ENCODE measurements at places on chromosomes 6 and 20.

GRCh38 chr6:33979750-33980149 is 166.1 kb downstream of the GRM4 start:
- DNase-seq, result no peak

- DNase-seq, result no peak
Measured at GRCh38 chr6:23097566-23097965, 528.2 kb downstream of the HDGFL1 start.

DNA sequence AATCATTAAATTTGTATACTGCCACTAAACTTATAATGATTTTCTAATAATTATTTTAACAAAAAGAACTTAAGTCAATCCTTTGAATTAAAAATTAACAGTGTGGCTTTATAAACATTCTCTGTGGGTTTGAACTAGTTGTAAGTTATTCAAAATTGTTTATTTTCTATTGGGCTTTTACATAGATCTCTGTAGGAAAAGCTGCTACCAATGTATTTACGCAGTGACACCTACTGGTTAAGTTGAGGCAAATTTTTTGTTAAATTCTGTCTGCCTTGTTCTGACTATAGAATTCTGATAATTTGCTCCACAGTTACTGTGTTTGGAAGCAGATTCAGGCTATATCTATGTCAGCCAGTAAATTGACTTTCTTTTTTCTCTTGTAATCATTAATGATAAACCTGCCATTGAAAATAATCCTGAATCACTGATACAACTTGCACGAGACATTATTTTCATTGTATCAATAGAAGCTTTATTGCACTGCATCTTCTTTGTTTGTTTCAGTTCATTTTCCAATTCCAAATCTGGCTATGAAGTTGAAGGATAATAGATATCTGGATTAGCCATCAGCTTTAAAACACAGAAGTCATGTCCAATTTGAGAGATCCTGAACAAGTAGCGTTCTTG is 66.0 kb upstream of the UTRN start:
- DNase-seq, result peak; percentile 65

- DNase-seq, result peak; percentile 82
Measured at GRCh38 chr6:111992851-111993250, 61.1 kb upstream of the CCN6 start.

GRCh38 chr6:168318090-168318489 is 1.5 kb downstream of the DACT2 start:
- DNase-seq, result no peak

DNA sequence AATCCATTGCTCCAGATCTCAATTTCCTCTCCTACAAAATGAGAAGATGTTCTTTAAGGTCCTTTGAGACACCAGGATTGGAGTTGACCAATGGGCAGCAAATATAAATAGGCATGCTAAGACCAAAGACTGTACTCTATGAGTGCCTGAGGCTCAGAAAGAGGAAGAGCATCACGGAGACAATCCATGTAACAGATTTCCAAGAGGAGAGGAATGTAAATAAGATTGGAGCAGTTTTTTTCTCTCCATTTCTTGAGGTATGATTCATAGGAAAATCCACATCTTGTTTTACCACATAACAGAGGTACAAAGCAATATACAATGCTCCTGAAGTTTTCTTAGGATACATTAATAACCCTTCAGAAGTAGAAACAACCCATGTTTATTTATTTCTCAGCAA is 109.8 kb downstream of the UBE3D start:
- DNase-seq, result no peak

All from GM12865 (cell line).